ENCODE measurements at places on chromosomes 1 and 21.

DNA sequence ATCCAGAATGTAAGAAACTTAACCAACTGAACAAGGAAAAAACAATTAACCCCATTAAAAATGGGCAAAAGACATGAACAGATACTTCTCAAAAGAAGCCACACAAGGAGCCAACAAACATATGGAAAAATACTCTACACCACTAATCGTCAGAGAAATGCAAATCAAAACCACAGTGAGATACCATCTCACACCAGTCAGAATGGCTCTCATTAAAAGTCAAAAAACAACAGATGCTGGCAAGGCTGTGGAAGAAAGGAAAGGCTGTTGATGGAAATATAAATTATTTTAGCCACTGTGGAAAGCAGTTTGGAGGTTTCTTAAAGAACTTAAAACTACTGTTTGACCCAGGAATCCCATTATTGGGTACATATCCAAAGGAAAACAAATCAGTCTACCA, 51.2 kb downstream of the RGS4 start:
- DNase-seq, result no peak

GRCh38 chr1:173639102-173639501, 4.0 kb downstream of the TEX50 start:
- DNase-seq, result no peak

DNA sequence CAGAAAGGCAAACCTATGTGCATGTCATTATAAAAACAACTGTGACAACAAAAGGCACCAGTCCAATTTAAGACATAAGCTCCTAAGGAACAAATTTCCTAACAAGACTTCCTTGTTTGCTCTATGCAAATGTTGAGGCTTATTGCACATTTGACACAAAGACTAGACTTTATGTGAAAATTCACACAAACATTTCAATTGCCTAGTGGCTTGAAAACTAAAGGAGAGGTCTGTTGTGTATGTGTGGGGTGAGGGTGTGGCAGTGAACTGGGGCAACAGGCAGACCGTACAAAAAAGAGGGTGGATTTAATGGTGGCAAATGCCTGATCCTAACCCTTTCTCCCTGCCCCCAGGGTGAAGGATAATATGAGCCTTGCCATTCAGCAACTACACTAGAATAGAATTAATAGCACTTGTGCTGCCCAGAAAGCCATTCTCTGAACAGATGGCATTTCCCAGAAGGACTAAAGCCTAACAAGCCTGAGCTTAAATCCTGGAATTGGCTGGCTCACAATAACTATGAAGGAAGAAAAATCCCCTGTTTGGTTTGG, 73.9 kb downstream of the GLUL start:
- no peak for DNase-seq

DNA sequence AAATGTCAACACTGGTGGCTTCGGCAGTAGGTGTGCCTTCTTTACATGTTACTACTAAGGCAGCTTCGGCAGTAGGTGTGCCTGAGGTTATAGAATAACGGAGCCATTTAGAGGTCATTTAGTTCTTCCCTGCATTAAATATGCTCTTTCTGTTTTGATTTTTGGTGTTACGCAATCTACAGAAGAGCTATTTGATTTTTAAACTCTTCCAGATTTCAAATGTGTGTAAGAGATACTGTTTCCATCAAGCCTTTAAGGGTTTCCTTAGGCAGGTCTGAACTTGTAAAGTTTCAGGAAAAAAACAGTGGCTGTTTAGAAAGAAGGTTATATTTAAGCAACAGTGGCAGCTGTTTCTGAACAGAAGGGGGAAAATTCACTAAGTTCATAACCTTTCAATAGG, 54.8 kb downstream of the PIK3R3 start:
- DNase-seq, result no peak

DNA sequence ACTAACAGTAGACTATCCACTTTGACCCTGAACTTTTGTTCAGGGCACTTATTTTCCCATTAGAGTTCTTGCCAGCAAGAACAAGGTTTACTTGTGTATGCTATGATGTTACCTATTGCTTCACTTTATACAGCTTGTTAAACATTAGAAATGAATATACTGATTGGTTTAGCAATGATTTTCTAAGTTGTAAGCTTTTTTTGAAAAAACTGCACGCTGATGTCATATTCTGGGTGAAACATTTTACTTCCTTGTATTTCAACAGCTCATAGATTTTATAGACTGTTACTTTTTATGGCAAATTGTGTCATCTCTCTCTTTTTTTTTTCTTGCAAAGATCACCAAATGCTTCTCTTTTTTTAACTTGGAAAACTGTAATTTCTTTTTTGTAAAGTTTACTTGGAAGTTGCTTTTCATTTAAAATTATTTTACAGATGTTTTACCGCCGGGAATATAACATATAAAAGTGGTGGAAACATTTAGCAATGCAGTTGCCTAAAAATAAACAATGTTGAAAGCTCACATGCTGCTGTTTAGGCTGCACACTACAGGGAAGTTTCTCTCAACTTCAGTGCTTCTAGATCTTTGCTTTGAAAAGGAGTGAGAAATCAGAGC, 215.3 kb upstream of the NFIA start:
- DNase-seq, result peak; percentile 69

- DNase-seq, result peak; percentile 24
Measured at GRCh38 chr1:196558411-196558810, 49.8 kb downstream of the KCNT2 start.

DNA sequence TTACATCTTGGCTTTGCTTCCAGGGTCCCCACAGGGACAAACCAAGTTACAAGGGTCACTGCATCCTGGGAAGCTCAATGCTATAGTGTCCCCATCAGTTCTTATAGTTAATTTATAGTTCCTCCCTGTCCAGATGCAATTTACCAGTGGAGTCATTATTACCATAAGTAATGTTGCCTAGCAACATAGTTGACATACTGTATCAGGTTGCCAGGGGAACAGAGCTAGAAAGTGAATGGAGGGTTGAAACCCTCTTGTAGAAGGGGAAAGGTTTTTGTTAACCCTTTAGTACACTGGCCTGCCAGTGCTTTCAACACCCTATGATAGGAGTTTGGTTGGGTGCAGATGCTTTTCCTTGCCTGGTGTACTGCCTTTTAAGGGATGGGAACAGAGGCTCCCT, 34.3 kb upstream of the TTC4 start:
- no peak for DNase-seq

- DNase-seq, result no peak
Measured at GRCh38 chr21:42835211-42835610, 44.1 kb downstream of the WDR4 start.

DNA sequence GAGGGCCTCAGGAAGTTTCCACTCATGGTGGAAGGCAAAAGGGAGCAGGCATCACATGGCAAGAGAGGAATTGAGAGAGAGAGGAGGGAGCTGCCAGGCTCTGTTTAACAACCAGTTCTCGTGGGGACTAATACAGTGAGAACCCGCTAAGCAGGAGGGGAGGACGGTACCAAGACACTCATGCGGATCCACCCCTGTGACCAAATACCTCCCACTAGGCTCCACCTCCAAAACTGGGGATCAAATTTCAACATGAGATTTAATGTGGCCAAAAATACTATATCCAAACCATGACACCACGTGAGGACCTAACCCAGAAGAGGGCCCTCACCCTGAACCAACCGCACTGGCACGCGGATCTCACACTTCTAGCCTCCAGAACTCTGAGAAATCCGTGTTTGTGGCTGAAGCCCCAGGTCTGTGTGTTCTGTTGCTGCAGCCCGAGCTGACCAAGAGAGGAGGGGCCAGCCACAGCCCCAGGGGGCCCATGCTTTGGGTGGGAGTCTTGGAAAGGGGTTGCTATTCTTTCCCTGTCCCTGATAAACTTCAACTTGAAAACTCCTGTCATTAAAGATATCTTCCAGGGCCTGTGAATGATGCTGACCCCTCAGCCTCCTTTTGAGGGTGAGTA, 32.0 kb downstream of the TRIM67 start:
- no peak for DNase-seq

- DNase-seq, result no peak
Measured at GRCh38 chr21:40041446-40041845, 174.2 kb downstream of the PCP4 start.

DNA sequence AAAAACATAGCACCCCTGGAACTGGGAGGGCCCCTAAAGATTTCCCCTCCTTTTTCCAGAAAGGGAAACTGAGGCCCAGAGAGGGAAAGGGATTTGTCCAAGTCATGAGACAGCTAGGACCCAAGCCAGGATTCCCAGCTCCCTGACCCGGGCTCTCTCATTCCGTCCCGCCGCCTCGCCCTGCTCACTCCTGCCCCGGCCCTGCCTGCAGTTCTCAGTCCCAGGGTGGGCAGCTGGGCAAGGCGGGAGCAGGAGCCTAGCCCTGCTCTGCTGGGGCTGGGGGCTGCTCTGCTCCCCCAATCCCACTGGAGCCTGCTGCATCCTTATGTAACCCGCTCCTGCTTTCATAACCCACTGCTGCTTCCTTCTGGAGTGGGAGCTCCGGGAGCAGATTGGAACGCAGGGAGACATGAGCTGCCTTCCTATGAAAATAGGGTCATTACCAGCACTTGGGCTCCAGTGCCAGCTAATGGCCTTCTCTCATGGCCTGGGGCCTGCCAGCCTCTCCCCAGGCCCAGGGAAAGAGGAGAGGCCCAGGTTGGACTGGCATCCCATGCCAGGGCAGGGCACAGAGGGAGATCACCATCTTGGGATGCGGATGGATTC, 84.5 kb downstream of the CAMK2N1 start:
- DNase-seq, result no peak

DNA sequence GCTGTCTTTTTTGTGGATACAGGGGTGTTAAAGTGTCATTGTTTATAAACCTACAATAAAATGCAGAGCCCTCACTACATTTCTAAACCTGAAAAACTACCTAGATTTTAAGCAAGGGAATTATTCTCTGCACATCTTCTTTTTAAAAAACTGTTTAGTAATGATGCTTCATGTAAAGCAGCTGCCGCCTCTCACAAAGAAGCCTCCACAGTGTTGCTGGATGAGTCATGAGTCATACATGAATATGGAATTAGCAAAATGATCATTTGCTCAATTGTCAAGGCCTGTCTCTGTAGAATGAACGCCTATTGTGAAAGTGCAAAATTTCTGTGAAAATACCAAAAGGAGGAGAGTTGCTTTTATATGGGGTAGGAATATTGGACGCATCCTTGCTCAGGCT, 259.5 kb upstream of the CHRM3 start:
- no peak for DNase-seq

DNA sequence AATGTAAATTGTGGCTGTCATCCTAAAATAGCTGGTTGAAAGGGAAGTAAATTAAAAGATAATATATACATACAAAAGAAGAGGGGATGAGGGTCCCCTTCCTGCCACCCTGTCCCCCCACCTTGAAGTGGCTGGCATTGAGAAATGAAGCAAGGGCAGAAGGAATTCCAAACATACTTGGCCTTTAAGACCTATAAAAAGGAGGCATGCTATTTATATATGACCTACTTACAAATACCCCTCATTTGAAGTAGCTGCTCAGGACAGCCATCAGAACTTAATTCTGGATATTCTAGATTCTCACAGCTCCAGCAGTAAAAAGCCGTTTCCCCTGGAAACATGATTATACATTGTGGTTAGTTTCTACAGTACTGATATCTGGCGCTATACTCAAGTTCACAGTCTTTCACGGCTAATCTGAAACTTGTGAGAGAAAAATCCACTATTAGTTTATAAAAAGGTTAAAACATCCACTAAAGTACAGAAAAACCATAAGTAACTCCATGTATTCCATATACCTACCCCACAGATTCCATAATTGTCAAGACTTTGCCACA, 9.6 kb upstream of the MAP10 start:
- no peak for DNase-seq

- no peak for DNase-seq
Measured at GRCh38 chr1:23682946-23683345, 8.7 kb upstream of the RPL11 start.

DNA sequence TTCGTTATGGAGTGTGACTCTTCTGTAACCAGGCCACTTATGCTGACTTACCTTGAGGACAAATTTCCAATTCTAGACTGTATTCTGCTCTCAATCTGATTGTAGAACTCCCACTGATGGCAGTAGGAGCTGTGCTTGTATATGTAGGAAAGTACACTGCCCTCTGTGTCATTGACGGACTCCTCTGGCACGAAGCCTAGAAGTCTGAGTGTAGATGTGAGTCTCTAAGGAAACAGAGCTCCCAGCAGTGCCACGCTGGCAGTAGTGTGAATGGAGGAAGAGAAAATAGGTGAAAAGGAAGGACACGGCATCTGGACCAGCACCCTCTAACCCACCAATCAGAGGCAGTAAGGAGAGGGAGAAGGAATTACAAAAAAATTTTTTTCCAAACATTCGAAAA, 130.4 kb upstream of the ADGRL2 start:
- no peak for DNase-seq

DNA sequence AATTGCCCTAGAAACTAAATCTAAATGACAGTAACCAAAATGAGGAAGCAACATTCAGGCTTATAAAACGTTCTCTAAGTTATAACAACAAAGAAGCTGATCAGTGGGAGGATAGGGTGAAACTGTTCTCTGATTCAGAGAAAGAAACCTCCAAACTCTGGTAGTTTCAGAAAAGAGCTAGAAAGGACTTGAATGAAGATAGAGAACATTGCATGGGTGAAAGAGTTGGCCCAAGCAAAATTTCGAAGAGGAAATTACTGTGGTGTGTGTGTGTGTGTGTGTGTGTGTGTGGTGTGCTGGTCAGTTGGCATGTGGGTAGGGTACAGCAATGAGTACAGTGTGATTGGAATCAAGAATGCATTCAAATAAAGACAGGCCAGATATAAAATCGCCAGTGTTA, 16.5 kb upstream of the SPAG17 start:
- no peak for DNase-seq

DNA sequence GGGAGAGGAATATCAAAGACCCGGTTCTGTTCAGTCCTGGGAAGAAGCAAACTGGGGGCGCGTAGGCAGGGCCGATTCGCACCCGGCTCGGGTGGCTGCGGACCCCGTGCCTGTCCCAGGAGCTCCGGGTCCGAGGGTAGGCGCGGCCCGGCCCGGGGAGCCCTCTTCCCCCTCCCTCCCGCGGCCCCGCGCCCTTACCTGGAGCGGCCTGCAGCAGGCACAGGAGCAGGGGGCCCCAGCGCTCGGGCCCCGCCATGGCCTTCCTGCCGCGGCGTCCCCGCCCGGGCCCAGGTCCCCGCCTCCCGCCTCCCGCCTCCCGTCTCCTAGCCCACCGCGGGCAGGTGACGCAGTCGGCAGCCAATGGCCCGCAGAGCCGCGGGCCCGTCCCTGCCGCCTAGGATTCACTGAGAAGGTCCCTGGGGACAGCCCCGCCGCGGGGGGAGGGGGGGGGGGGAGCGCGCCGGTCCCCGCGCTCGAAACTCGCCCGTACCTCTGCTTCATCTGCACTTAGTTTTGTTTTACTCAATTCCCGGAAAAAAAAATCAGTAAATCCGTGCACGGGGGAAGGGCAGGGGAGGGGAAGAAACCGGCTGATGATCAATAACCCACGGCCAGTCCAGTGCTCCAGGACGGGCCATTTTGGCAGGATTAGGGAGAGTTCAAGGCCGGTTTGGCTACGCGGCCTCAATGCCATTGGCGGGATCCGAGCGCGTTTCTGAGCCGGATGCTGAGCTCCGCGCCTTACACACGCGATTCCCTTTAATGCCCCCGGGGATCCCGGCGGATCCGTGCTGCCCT, at the start of gene IFNLR1:
Gene IFNLR1, minus strand, starts transcription at position 297 of the 798 bp plus-strand sequence. Its CDS starts 41 bp downstream, at position 256.
- no peak for DNase-seq

- no peak for DNase-seq
Measured at GRCh38 chr1:232183266-232183800, 446.6 kb downstream of the SIPA1L2 start.

Data from hindlimb muscle (tissue), 1 donor.